Suppressor macrophage (primary cell): ENCODE measurements at places on chromosomes 16 and 17.

DNA sequence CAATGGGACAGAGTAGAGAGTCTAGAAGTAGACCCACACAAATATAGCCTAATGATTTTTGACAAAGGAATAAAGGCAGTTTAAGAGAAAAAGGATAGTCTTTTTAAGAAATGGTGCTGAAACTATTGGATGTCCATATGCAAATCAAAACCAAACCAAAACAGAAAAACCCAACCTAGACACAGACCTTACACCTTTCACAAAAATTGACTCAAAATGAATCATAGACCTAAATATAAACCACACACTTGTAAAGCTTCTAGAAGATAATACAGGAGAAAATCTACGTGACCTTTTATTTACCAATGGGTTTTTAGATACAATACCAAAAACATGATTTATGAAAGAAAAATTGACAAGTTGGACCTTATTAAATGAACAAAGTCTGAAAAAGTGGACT is 66.4 kb upstream of the MPHOSPH6 start:
- no peak for DNase-seq

DNA sequence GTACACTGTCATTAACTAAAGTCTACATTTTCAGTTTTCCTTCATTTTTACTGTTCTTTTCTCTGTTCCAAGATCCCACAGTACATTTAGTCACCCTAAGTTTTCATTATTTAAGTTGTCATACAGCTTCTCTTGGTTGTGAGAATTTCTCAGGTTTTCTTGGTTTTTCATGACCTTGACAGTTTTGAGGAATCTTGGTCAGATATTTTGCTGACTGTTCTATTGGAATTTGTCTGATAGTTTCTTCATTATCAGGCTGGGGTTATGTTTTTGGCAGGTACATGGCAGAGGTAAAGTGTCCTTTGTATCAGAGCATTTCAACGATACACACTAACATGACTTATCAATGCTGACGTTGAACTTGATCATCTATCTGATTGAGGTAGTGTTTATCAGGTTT is 19.6 kb downstream of the MBTD1 start:
- no peak for DNase-seq

DNA sequence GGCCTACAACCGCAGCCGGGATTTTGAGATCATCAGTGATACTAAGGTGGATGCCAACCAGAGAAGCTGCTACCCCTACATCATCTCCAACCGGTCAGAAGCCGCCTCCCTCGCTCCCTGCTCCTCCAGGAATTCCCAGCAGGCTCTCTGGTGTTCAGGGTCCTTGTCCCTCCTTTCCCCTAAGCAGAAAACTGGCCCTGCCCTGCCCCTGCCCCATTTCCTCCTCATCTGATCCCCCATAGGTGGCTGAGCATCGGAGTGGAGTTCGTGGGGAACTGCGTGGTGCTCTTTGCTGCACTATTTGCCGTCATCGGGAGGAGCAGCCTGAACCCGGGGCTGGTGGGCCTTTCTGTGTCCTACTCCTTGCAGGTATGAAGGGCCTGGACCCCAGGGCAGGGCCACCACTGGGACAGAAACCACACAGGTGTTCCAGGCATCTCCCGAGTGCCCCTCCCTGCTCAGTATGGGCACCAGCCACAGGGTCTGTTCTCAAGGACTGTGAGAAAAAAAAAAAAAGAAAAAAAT is 29.8 kb downstream of the ANKRD40 start:
- no peak for DNase-seq

GRCh38 chr16:63596716-63597115 is 1525.1 kb downstream of the CDH11 start:
- no peak for DNase-seq

- peak; percentile 78 for DNase-seq
Observed at GRCh38 chr16:47461598-47462266, 601 bp downstream of the PHKB start.

DNA sequence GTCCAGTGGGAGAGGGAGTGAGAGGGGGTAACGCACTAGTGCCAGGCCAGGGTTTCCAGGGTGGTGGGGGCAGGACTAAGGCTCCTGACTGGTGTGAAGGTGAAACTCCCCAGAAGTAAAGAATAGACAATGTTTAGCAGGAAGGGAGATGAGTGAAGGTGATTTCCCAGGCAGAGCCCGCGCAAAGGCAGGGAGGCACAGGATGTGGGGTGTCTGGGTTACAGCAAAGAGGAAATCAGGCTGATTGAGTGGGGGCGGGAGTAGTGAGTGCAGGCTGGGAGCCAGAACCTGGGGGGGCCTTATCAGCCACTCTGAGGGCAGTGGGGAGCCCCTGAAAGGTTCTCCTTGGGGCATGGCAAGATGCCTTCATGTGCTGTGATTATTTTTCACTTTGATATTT is 167.5 kb downstream of the UTP18 start:
- no peak for DNase-seq

DNA sequence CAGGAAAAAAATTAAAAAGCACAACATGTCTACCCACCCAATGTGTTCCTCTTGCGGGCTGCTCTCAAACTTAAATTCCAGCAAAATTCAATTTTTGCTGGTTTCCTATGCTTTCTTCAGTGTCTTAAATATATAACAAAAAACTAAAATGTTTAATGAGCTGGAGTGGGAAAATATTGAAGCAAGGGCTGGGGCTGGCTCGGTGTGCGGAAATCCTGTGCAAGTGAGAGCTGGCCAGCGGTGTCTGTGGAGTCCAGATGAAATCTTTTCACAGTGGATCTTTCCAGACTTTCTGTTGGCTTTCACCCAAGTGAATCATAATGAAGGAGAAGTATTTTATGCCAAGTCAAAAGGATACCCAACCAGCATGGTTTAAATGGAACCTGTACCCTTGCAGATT is 1733.6 kb downstream of the TP53TG3F start:
- DNase-seq, result no peak

- no peak for DNase-seq
Observed at GRCh38 chr17:63989622-63990345, 8.4 kb upstream of the PRR29 start.

DNA sequence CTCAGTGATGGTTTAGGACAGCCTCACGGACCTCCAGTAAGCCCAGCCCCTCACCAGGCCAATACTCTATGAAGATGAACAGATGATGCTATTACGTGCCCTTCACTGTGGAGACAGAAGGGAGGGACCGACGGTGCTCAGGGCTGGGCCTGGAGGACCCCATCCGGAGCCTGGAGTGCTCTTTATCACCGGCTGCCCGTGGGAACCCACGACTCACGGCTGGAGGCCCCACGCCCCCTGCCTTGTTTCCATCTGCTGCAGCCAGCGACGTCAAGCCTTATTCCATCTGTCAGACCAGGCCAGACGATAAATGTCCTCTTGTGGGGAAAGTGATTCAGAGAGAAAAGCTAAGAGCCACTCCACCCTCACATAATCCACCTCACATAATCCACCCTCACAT is 4.0 kb upstream of the TIMM22 start:
- no peak for DNase-seq

- peak; percentile 14 for DNase-seq
Observed at GRCh38 chr17:70202840-70203239, 33.5 kb downstream of the KCNJ2 start.
